ENCODE measurements at places on chromosomes 16 and 17. TPM values are rescaled to one million over a fixed set of nuclear protein-coding genes. Genes with fewer than 3 reads are reported as not detected.

USP6 gene
- 0.16 TPM for total RNA-seq

CFAP119 gene
- 4.5 TPM for total RNA-seq

DNA sequence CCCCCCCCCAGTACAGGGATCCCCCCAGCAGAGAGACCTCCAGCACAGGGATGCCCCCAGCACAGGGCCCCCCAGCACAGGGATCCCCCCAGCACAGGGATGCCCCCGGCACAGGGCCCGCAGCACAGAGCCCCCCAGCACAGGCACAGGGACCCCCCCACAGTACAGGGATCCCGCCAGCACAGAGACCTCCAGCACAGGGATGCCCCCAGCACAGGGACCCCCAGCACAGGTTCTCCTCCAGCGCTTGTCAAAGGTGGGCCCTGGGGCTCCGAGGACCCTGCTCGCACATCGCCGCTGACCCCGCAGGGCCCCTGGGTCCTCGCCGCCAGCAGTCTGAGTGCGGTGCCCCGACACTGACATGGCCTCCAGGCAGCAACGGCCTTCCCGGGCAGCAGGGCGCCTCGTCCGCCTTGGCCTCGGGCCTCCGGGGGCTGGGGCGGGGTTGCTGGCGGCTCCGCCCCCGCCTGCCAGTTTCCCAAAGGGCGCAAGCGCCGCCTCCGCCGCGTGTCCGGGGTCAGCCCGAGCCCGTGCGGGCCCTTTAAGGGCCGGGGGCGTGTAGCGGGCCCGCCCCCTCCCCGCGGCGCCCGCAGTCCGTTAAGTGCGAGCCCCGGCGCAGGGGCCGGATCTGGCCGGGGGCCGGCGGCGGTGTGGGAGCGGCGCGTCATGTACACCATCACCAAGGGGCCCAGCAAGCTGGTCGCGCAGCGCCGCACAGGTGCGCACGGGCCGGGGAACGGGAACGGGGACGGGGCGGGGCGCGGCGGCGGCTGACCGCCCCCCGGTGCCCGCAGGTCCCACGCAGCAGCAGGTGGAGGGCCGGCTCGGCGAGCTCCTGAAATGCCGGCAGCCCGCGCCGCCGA, at the start of gene MCRIP2:
Gene MCRIP2 (plus strand): TSS at position 503 of the 863 bp plus-strand sequence. CDS start 164 bp downstream, at position 667.
- H3K4me3 ChIP-seq, result peak within 1 kb of the TSS; percentile 85
- no peak within 1 kb of the TSS for H3K27ac ChIP-seq
- peak; percentile 87 for DNase-seq
- no peaks in the 10 kb centered on the region for H3K36me3 ChIP-seq

- peaks cover 5% of the 10 kb centered on the region for H3K36me3 ChIP-seq
- H3K27ac ChIP-seq, result no peak overlapping the region
- no peak for DNase-seq
- no peaks in the 10 kb centered on the region for H3K4me1 ChIP-seq
- H3K4me3 ChIP-seq, result no peak overlapping the region
- no peaks in the 10 kb centered on the region for H3K27me3 ChIP-seq
These were observed 42.1 kb upstream of the ADCY7 start for GRCh38 chr16:50224286-50224685.

DNA sequence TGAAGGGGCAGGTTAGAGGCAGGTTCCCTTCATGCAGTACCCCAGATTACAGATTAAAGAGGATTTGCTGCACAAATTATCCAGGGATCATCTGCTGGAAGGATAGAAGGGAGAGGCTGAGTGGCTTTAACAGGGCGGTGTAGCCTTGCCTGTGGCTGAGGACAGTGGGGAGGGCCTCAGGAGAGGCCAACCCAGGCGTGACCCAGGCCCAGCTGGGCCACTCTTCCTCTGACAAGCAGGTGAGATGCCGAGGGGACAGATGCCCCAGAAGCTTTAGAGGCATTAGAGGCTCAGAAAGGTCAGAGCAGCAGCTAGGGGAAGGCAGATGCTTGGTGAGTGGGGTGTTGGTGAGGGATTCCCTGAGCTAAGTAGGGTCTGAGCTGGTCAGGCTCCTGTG, 18.1 kb upstream of the MTMR4 start:
- H3K4me3 ChIP-seq, result peak overlapping the region; percentile 33
- no peaks in the 10 kb centered on the region for H3K36me3 ChIP-seq
- H3K27ac ChIP-seq, result no peak overlapping the region
